ENCODE measurements at places on chromosomes 16 and 17.

DNA sequence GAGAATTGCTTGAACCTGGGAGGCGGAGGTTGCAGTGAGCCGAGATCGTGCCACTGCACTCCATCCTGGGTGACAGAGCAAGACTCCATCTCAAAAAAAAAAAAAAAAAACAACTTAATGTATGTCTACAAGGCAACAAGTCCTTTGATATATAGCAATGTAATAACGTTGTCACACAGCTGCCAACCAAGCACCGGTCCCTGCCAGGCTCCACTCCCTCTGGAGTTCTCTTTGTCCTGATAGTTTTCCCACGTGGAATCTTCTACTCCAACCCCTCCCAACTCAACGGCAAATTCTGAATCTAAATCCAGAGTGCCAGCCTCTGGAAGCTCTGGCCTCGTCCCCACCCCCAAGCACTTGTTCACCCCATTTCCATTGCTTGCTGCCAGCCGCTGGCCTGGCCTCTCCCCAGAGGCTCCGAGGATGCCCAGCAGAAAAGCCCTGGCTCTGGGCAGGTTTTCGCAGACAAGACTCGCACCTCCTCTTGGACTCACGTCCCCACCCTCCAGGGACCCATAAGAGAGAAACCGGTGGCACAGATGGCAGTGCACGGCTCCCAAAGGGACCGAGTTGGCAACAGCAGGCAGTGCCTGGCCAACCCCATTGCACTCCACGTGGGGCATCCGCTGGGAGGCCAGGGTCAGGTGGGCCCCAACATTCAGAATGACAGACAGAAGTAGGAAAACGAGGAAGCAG is 15.9 kb upstream of the CBX2 start:
- no peak for DNase-seq

- DNase-seq, result no peak
Measured at GRCh38 chr16:77383606-77384187, 51.1 kb downstream of the ADAMTS18 start.

- no peak for DNase-seq
Measured at GRCh38 chr17:61073799-61074513, 325.7 kb upstream of the TBX2 start.

DNA sequence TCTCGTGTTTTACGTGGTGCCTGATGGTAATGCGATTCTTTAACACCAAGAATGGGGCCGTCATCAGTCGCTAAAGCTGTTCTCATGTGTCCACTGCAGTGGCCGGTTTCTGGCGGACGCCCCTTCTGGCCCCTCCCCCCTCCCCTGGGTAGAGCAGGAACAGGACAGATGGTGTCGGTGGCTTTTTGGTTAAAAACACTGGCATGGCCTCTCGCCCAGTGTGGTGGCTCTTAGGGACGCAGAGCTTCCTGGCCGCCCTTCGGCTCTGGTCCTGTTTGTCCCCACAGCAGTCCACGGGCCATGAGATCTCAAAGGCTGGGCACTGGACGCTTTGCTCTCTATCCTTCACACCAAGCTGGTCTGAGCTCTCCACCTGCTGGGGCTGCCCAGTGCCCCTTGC is 151.8 kb downstream of the BANP start:
- no peak for DNase-seq

DNA sequence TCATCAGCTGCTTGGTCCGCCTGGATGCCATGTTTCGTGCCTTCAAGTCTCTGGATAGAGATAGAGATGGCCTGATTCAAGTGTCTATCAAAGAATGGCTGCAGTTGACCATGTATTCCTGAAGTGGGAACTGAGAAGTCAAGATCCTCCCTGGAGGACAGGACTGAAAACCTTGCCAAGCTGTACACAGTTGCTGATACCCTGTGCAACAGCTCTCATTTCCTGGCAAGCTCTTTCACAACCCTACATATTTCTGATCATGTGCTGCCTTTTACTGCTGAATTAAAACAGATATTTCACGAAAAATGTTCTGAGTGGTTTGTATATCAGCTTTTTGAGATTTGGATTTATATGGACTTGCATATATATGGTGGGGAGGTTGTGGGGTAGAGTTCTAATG is 898 bp downstream of the CAPNS2 start:
- no peak for DNase-seq
